Vagina (tissue), 2 donors: ENCODE measurements at places on chromosomes 5 and 9. TPM values are rescaled to one million over a fixed set of nuclear protein-coding genes. Genes with fewer than 3 reads are reported as not detected.

PRRX2 gene
- total RNA-seq, result 43.7 TPM

DNA sequence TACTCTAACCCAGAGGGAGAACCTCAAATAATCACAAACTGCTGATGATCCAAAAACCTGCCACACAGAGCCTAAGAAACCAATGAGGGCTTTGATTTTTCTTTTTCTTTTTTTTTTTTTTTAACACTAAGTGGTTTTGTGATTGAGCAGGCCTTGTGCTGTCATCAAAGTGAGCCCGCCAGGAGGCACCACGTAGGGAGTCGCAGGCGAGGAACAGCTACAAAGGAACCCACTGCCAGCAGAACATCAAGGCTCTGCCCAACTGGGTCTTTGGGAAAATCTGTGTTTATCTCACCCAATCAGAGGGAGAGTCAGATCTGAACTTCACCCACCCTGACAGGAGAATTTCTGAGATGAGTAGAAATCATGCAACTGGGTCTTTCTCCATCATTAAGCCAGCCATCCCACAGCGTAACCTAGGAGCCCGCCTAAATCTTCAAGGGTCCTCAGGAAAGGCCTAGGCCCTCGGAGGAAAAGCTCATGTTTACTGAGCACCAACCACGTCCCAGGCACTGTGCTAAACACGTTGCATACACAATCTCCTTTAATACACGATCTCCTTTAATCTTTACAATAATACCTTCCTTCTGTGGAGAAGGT is 126.9 kb upstream of the FSTL4 start:
- no peaks in the 10 kb centered on the region for H3K36me3 ChIP-seq
- DNase-seq, result no peak
- no peak overlapping the region for H3K27ac ChIP-seq
- H3K4me3 ChIP-seq, result no peak overlapping the region
- H3K4me1 ChIP-seq, result no peaks in the 10 kb centered on the region

GRCh38 chr5:72210888-72211678 is 103.8 kb downstream of the MAP1B start:
- no peaks in the 10 kb centered on the region for H3K36me3 ChIP-seq
- no peaks in the 10 kb centered on the region for H3K27me3 ChIP-seq
- DNase-seq, result no peak
- H3K4me3 ChIP-seq, result no peak overlapping the region
- H3K4me1 ChIP-seq, result peaks cover 22% of the 10 kb centered on the region

SLC25A2 gene
- total RNA-seq, result not detected

SMC2 gene
- total RNA-seq, result 5.2 TPM

- H3K4me3 ChIP-seq, result no peak overlapping the region
- H3K27ac ChIP-seq, result no peak overlapping the region
- no peaks in the 10 kb centered on the region for H3K4me1 ChIP-seq
- DNase-seq, result no peak
- H3K27me3 ChIP-seq, result no peaks in the 10 kb centered on the region
Measured at GRCh38 chr9:80382211-80382891, 810.6 kb downstream of the TLE4 start.

SLC46A2 gene
- not detected for total RNA-seq
